Smooth muscle cell of bladder (primary cell): ENCODE measurements at places on chromosomes 4 and X. TPM values are rescaled to one million over a fixed set of nuclear protein-coding genes. Genes with fewer than 3 reads are reported as not detected.

The TEX11 gene
- total RNA-seq, result 0.09 TPM in 1 of 2 replicates, not detected in the other

The VCX gene
- not detected in 2 replicates for total RNA-seq

The SPP1 gene
- total RNA-seq, result 0.43 and 1.3 TPM in 2 replicates

The ATOH1 gene
- total RNA-seq, result not detected in 2 replicates

The TRIML2 gene
- total RNA-seq, result 0.14 and 0.18 TPM in 2 replicates

The ETNPPL gene
- total RNA-seq, result not detected in 2 replicates

The GSX2 gene
- not detected in 2 replicates for total RNA-seq

The THAP9 gene
- 4.7 TPM in 2 replicates for total RNA-seq

The PLP1 gene
- total RNA-seq, result under 0.01 and 0.18 TPM in 2 replicates

The NUP62CL gene
- total RNA-seq, result 0.14 TPM in 1 of 2 replicates, not detected in the other

The CXorf51B gene
- not detected in 2 replicates for total RNA-seq

The PCDH19 gene
- under 0.01 TPM in 2 replicates for total RNA-seq

The HPF1 gene
- 15.2 and 19.7 TPM in 2 replicates for total RNA-seq

The TCP11X2 gene
- total RNA-seq, result not detected in 2 replicates

The CNGA2 gene
- total RNA-seq, result not detected in 2 replicates

The NXF2B gene
- total RNA-seq, result not detected in 2 replicates

The TIMM8A gene
- total RNA-seq, result 2.1 and 2.6 TPM in 2 replicates

The DUSP9 gene
- not detected in 2 replicates for total RNA-seq

The SMARCA1 gene
- total RNA-seq, result 43.1 and 58.9 TPM in 2 replicates

The CYLC1 gene
- total RNA-seq, result not detected in 2 replicates

The GAGE1 gene
- under 0.01 TPM in 1 of 2 replicates, not detected in the other for total RNA-seq

The PRKG2 gene
- 4.6 and 5.7 TPM in 2 replicates for total RNA-seq

The MAGEA12 gene
- under 0.01 and 0.14 TPM in 2 replicates for total RNA-seq

The PRDM8 gene
- total RNA-seq, result 2.8 and 2.9 TPM in 2 replicates

The PTPN13 gene
- 37.3 and 58.6 TPM in 2 replicates for total RNA-seq

The ADH1C gene
- 0.57 and 1.5 TPM in 2 replicates for total RNA-seq

The FAM53A gene
- 0.74 and 0.85 TPM in 2 replicates for total RNA-seq

The GATB gene
- 15.8 and 17.2 TPM in 2 replicates for total RNA-seq

The LUZP4 gene
- not detected in 2 replicates for total RNA-seq

The RAB40A gene
- under 0.01 and 0.09 TPM in 2 replicates for total RNA-seq

The AFM gene
- total RNA-seq, result not detected in 2 replicates

The CLDN34 gene
- total RNA-seq, result not detected in 2 replicates

The CASK gene
- total RNA-seq, result 63.2 and 73.0 TPM in 2 replicates

The GLRA2 gene
- total RNA-seq, result not detected in 2 replicates

The APBB2 gene
- total RNA-seq, result 30.0 and 36.2 TPM in 2 replicates

The CT45A10 gene
- total RNA-seq, result not detected in 2 replicates

The NXF2 gene
- total RNA-seq, result not detected in 2 replicates

The DGKK gene
- not detected in 2 replicates for total RNA-seq

The LDB2 gene
- 36.5 and 44.7 TPM in 2 replicates for total RNA-seq

The PABPC1L2B gene
- not detected in 2 replicates for total RNA-seq

The SSX2 gene
- not detected in 2 replicates for total RNA-seq

The DCTD gene
- total RNA-seq, result 92.0 and 102 TPM in 2 replicates

The RBMXL3 gene
- not detected in 2 replicates for total RNA-seq
